Spinal cord (tissue), 10 donors: ENCODE measurements at places on chromosomes 1 and 21. TPM values are rescaled to one million over a fixed set of nuclear protein-coding genes. Genes with fewer than 3 reads are reported as not detected.

DNA sequence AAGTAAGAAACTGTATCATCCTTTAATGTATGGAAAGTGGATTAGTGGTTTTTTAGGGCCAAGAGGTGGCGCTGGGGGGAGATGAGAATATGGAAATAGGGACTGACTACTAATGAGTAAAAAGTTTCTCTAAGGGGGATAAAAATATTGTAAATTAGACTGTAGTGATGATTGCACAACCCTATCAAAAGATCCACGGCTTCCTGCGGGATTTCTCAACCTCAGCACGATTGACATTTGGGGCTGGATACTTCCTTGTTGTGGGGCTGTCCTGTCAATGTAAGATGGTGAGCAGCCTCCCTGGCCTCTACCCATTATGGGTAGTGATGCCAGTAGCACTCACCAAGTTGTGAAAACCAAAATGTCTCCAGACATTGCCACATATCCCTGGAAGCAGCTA, 36.0 kb upstream of the PRDM2 start:
- no peaks in the 10 kb centered on the region for H3K36me3 ChIP-seq
- H3K27me3 ChIP-seq = no peaks in the 10 kb centered on the region
- H3K4me3 ChIP-seq = no peak overlapping the region
- H3K27ac ChIP-seq = no peak overlapping the region

DNA sequence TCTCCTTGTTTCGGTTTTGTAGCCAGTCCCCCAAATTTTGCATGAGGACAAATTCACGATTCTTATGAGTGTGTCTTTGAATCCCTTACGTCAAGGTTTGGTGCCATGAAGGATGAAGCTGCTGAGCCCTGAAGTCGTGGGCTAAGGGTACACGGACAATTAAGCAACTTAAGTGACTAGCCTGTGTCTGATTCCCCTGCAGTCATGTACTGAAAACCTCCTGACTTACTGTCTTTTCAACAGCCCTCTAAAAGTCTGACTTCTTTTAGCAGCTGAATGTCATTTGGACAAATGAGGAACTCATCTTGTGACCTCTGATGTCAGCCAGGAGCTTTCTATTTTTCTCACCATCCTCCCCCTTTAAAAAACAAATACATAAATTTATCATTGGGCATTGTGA, 27.1 kb upstream of the C1orf105 start:
- peaks cover 6% of the 10 kb centered on the region for H3K36me3 ChIP-seq
- no peak overlapping the region for H3K27ac ChIP-seq
- no peaks in the 10 kb centered on the region for H3K27me3 ChIP-seq
- no peak overlapping the region for H3K4me3 ChIP-seq
- peaks cover 3% of the 10 kb centered on the region for H3K4me1 ChIP-seq

DNA sequence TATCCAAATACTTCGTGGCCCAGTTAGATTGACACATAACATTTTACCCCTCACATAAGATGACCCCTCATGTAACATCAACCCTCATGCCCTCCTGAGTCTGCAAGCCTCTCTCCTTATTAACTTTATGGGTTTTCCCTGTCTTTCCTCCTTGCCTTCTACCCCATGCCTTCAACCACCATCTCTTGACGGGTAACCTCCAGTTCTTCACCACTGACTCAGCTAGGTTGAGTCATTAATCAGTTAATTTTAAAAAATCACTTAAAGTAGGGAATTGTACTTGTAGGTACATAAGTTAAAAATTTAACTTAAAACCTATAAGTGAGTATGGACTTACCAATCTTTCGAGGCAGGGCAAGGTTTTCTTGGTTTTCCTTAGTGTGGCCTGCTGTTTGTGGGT, 330.7 kb downstream of the CAMTA1 start:
- DNase-seq = no peak
- no peak overlapping the region for H3K4me3 ChIP-seq
- no peaks in the 10 kb centered on the region for H3K36me3 ChIP-seq
- no peaks in the 10 kb centered on the region for H3K27me3 ChIP-seq
- H3K4me1 ChIP-seq = peaks cover 18% of the 10 kb centered on the region

Gene SLAMF9
- total RNA-seq = not detected

GRCh38 chr1:109290998-109291397, 8.1 kb upstream of the PSRC1 start:
- H3K4me1 ChIP-seq = peaks cover 5% of the 10 kb centered on the region
- H3K27ac ChIP-seq = no peak overlapping the region
- no peak for DNase-seq
- no peak overlapping the region for H3K4me3 ChIP-seq
- H3K27me3 ChIP-seq = no peaks in the 10 kb centered on the region
- H3K36me3 ChIP-seq = no peaks in the 10 kb centered on the region

DNA sequence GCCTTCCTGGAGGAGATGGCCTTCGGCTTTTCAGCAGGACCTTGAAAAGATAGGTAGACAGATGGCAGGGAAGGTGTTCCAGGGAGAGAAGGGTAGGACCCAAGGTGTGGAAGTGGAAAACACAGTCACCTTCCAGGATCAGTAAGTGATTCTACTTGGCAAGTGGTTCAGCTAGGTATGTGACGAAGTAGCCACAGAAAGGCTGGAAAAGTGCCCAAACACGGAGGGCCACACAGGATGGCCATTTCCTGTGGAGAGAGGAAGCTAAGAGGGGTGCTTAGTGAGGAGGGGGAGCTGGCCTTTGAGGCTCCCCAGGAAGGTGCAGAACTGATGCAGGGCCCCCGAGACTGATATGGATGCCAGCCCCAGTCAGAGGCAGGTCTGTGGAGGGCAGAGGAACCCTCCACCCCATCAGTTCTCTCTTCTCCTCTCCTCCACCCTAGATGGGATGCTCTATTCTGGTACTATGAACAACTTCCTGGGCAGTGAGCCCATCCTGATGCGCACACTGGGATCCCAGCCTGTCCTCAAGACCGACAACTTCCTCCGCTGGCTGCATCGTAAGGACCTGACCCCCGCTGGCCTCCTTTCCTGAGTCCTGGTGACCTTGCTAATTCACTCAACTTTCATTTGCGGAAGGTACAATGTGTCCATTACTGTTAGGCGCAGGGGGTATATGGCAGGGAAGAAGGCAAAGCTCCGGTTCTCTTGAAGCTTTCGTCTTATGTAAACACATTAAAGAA, 6.8 kb downstream of the SEMA4A start:
- H3K27me3 ChIP-seq = no peaks in the 10 kb centered on the region
- H3K4me3 ChIP-seq = peak overlapping the region; percentile 39
- H3K4me1 ChIP-seq = peaks cover 23% of the 10 kb centered on the region
- H3K27ac ChIP-seq = peak overlapping the region; percentile 31
- H3K36me3 ChIP-seq = peaks cover 52% of the 10 kb centered on the region
- no peak for DNase-seq

Gene LRRC8B
- 9.3 TPM for total RNA-seq

- H3K27me3 ChIP-seq = no peaks in the 10 kb centered on the region
- no peak overlapping the region for H3K4me3 ChIP-seq
- no peaks in the 10 kb centered on the region for H3K36me3 ChIP-seq
- H3K27ac ChIP-seq = no peak overlapping the region
- peak; percentile 67 for DNase-seq
- H3K4me1 ChIP-seq = peaks cover 12% of the 10 kb centered on the region
Observed at GRCh38 chr1:57620605-57621004, 196.7 kb upstream of the DAB1 start.

DNA sequence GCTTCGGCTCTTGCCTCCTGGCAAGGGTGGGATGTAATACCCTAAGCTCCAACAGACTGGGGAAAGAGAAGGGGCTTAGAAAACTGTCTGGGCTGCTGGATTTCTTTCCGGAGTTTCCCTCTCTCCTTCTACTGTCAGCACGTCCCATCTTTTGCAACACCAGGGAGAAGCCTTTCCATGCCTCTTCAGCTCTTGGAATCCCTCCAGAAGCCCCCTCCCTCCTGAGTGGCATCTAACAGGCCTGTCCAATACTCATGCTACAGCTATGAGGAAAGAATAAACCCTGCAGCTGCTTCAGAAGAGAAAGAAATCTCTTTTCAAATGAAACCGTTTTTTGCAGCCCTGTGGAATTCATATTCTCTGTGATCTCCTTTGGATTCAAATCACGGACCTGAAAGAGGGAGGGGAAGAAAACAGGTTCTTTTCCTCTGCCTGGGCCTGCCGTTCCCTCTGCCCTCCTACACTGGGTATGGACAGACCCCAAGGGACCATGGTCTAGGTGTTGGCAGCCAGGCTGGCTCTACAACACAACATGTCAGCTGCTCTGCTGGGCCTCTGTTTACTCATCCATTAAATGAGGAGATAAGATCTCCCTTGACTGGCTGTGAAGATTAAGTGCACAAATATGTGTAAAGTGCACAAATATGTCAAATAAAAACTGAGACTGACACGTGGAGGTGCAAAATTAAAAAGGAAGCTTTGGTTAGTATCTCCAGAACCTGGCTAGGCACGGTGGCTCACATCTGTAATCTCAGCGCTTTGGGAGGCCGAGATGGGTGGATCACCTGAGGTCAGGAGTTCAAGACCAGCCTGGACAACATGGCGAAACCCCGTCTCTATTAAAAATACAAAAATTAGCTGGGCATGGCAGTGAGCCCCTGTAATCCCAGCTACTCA, 6.0 kb upstream of the CAPN2 start:
- peak; percentile 63 for DNase-seq
- H3K27me3 ChIP-seq = no peaks in the 10 kb centered on the region

- no peaks in the 10 kb centered on the region for H3K4me1 ChIP-seq
- DNase-seq = no peak
Observed at GRCh38 chr1:23722652-23723051, 20.6 kb upstream of the ELOA start.

Gene ATPAF1
- 59.7 TPM for total RNA-seq

- no peak for DNase-seq
- no peaks in the 10 kb centered on the region for H3K36me3 ChIP-seq
- peaks cover 26% of the 10 kb centered on the region for H3K27me3 ChIP-seq
- no peak overlapping the region for H3K4me3 ChIP-seq
- H3K4me1 ChIP-seq = peaks cover 11% of the 10 kb centered on the region
- H3K27ac ChIP-seq = no peak overlapping the region
Observed at GRCh38 chr1:110612060-110612745, 6.0 kb upstream of the KCNA2 start.

DNA sequence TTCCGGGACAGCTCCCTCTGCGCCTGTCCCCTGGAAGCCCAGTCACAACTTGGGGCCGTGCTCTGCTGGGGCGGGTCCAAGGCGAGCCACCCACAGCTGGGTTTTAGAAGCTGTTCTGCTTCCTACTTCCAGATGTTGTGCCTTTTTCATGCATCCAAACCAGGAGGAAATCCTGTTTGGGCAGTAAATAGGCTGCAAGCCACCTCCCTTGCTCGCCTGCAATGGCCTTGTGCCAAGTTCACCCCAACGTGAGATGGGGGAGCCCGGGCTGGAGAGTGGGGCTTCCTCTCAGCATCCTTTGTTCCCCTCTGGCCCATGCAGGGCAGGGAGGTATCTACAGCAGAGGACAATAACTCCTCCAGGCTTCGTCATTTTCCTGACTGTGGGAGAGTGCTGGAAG, 73.2 kb downstream of the DMRTB1 start:
- H3K27me3 ChIP-seq = no peaks in the 10 kb centered on the region
- DNase-seq = no peak

DNA sequence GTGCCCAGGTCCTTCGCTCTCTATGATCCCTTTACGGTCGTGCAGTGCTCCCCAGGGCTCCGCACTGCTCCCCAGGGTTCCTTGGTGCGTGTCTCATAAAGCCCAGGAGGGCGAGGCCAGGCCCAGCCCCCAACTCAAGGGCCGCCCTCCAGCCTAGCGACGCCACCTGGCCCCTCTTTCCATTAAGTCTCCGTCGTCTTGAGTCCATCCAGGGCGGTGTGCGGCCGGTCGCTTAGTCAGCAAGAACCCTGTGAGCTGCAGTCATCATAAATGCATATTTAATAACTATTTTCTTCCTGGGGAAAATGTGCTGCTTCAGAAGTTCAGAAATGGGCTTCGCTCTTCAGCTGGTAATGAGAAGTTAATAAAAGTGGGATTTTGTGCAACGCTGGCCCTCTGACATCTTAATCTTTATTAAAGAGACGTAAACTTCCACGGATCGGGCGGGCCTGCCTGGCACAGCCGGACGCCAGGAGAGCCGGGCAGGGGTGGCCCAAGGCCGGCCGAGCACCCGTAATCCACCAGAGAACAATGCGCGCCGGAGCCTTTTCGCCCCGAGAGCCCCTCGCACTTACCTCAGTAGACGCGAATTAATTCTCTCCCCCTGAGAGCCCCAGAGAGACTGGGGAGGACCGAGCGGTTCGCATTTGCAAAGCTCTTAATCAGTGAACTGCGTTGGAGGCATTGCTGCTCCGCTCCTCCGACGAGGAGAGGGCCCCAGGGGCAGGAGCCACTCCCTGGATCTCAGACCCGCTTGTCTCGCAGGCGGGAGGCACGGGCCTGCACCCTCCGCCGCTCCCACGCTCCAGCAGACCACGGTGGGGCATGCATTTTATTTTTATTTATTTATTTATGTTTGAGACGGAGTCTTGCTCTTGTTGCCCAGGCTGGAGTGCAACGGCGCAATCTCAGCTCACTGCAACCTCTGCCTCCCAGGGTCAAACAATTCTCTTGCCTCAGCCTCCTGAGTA, 188.3 kb upstream of the ARHGEF16 start:
- no peak for DNase-seq
- peaks cover 3% of the 10 kb centered on the region for H3K36me3 ChIP-seq
- H3K27ac ChIP-seq = no peak overlapping the region
- no peak overlapping the region for H3K4me3 ChIP-seq
- H3K4me1 ChIP-seq = peaks cover 39% of the 10 kb centered on the region
- H3K27me3 ChIP-seq = peaks cover 3% of the 10 kb centered on the region

- H3K27me3 ChIP-seq = no peaks in the 10 kb centered on the region
- no peak overlapping the region for H3K27ac ChIP-seq
- no peak for DNase-seq
- no peak overlapping the region for H3K4me3 ChIP-seq
- H3K4me1 ChIP-seq = peaks cover 5% of the 10 kb centered on the region
- H3K36me3 ChIP-seq = no peaks in the 10 kb centered on the region
Observed at GRCh38 chr1:219179293-219179692, 5.6 kb downstream of the LYPLAL1 start.

GRCh38 chr1:31414980-31415370, 2.0 kb downstream of the SERINC2 start:
- no peak overlapping the region for H3K27ac ChIP-seq
- peaks cover 16% of the 10 kb centered on the region for H3K27me3 ChIP-seq
- DNase-seq = no peak
- no peak overlapping the region for H3K4me3 ChIP-seq
- no peaks in the 10 kb centered on the region for H3K36me3 ChIP-seq
- peaks cover 22% of the 10 kb centered on the region for H3K4me1 ChIP-seq

GRCh38 chr1:205235951-205236350, 8.2 kb downstream of the TMCC2 start:
- H3K4me1 ChIP-seq = peaks cover 11% of the 10 kb centered on the region
- H3K4me3 ChIP-seq = no peak overlapping the region
- H3K27me3 ChIP-seq = no peaks in the 10 kb centered on the region
- no peak for DNase-seq
- H3K36me3 ChIP-seq = no peaks in the 10 kb centered on the region

Gene CDA
- total RNA-seq = 0.61 TPM

DNA sequence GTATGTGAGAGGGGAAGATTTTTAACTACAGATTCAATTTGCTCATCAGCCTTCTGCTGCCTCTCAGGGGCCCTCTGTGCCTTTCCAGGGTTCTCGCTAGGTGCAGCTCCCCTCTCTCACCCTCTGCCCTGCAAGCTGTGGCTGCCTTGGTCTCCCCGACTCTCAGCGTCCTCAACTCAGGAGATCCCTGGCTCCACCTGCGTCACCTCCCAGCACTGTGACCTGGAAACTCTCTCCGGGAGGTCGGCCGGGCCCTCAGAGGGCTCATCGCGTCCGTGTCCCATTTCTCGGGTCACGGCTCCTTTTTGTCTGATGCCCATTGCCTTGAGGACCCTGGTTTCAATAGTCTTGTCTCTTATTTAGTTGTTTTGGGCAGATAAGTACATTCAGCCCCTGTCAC, 63.5 kb upstream of the ADARB1 start:
- peaks cover 38% of the 10 kb centered on the region for H3K4me1 ChIP-seq
- no peak for DNase-seq
- peak overlapping the region; percentile 33 for H3K27ac ChIP-seq
- H3K36me3 ChIP-seq = no peaks in the 10 kb centered on the region

- no peak for DNase-seq
- H3K27me3 ChIP-seq = no peaks in the 10 kb centered on the region
- peaks cover 12% of the 10 kb centered on the region for H3K4me1 ChIP-seq
- H3K4me3 ChIP-seq = no peak overlapping the region
Observed at GRCh38 chr1:94808669-94809068, 11.5 kb upstream of the SLC44A3 start.
